ENCODE measurements at places on chromosomes 3 and 15. TPM values are rescaled to one million over a fixed set of nuclear protein-coding genes. Genes with fewer than 3 reads are reported as not detected.

- H3K4me1 ChIP-seq: peaks cover 7% of the 10 kb centered on the region
- no peaks in the 10 kb centered on the region for H3K27me3 ChIP-seq
- no peak overlapping the region for H3K4me3 ChIP-seq
- no peak for DNase-seq
Observed at GRCh38 chr3:71168121-71168721, 415.3 kb downstream of the FOXP1 start.

- no peak for DNase-seq
- peak overlapping the region; percentile 88 for H3K4me3 ChIP-seq
- peaks cover 10% of the 10 kb centered on the region for H3K36me3 ChIP-seq
- H3K27ac ChIP-seq: peak overlapping the region; percentile 73
- no peaks in the 10 kb centered on the region for H3K27me3 ChIP-seq
Observed at GRCh38 chr15:43748376-43748775, 2.1 kb downstream of the PDIA3 start.

GRCh38 chr15:36758800-36759199 is 179.4 kb downstream of the CDIN1 start:
- H3K4me1 ChIP-seq: peaks cover 2% of the 10 kb centered on the region
- no peak overlapping the region for H3K27ac ChIP-seq
- peaks cover 11% of the 10 kb centered on the region for H3K36me3 ChIP-seq
- no peaks in the 10 kb centered on the region for H3K27me3 ChIP-seq
- DNase-seq: no peak

- DNase-seq: no peak
- H3K4me3 ChIP-seq: no peak overlapping the region
- peaks cover 33% of the 10 kb centered on the region for H3K4me1 ChIP-seq
- H3K27me3 ChIP-seq: peaks cover 1% of the 10 kb centered on the region
- peak overlapping the region; percentile 6 for H3K27ac ChIP-seq
Observed at GRCh38 chr15:31400222-31400927, 73.7 kb downstream of the KLF13 start.

Gene LEKR1
- total RNA-seq: 1.3 TPM

DNA sequence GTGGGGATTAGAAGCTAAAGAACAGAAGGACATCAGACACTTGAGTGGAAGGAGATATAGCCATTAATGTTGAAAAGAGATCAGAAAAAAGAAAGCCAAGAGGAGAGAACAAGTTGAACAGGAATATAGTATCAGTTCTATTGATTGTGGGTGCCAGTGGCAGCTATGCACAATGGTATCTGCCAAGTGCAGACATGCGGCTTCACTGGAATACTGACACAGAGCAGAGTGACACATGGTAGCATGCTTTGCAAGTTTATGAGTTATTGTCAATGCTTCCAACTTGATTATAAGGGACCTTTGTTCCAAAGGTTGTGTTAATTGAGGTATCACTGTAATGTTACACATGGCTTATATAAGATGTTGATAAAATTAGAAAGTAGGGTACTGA is 42.0 kb upstream of the TP63 start:
- no peaks in the 10 kb centered on the region for H3K4me1 ChIP-seq
- DNase-seq: no peak
- peaks cover 4% of the 10 kb centered on the region for H3K36me3 ChIP-seq
- no peak overlapping the region for H3K27ac ChIP-seq
- H3K27me3 ChIP-seq: no peaks in the 10 kb centered on the region
- H3K4me3 ChIP-seq: no peak overlapping the region

DNA sequence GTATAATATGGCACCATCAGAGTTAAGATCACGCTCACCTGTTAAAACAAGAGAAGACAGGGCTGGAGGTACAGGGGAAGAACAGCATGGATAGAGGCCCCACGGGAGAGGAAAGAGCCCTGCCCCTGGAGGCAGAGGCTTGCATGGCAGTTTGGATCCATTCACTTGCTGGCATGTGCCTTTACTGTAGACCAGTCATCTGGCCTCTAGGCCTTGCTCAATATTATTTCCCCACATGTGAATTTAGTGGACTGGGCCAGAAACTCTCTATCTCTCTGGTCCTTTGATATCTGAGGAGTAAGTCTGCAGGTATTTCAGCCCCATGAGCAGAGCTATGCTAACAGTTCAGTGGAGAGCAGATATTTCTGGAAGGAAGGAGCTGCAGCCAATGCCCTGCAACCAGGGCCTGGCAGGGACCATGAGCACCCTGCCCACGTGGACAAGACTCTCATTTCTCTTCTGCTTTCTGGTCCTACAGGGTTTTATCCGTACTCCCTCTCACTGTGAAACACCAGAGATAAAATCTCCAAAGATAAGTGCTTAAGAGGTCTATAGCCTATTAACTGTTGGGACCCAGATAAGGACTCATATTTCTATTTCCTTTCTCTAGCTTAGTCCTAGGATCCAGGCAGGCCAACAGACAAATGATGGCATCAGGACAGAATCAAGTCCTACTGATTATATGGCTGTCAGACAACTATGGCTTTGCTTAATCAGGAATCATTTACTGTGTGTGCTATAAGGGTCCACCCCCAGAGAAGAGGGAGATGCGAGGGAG is 65.0 kb downstream of the CLDN11 start:
- H3K36me3 ChIP-seq: no peaks in the 10 kb centered on the region
- H3K4me3 ChIP-seq: no peak overlapping the region
- DNase-seq: no peak
- no peaks in the 10 kb centered on the region for H3K4me1 ChIP-seq
- H3K27me3 ChIP-seq: peaks cover 11% of the 10 kb centered on the region
- no peak overlapping the region for H3K27ac ChIP-seq

DNA sequence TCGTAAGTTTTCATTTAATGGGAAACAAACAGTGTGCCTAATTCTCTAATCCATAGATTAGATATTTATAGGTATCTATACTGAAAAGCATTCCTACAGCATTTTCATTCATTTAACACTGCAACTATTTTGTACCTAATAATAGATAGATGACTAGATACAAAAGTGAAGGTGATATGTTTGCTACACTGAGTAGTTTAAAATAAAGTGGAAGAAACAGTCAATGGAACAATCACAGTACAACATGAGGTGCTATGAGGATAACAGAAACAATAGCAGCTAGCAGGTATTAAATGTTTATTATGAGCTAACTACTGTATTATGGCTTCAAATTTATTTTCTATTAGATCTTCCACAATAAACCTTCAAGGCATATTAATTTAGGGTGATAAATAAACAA is 31.1 kb upstream of the ANXA2 start:
- H3K36me3 ChIP-seq: peaks cover 17% of the 10 kb centered on the region
- peaks cover 3% of the 10 kb centered on the region for H3K4me1 ChIP-seq
- H3K4me3 ChIP-seq: no peak overlapping the region
- no peaks in the 10 kb centered on the region for H3K27me3 ChIP-seq
- no peak for DNase-seq

DNA sequence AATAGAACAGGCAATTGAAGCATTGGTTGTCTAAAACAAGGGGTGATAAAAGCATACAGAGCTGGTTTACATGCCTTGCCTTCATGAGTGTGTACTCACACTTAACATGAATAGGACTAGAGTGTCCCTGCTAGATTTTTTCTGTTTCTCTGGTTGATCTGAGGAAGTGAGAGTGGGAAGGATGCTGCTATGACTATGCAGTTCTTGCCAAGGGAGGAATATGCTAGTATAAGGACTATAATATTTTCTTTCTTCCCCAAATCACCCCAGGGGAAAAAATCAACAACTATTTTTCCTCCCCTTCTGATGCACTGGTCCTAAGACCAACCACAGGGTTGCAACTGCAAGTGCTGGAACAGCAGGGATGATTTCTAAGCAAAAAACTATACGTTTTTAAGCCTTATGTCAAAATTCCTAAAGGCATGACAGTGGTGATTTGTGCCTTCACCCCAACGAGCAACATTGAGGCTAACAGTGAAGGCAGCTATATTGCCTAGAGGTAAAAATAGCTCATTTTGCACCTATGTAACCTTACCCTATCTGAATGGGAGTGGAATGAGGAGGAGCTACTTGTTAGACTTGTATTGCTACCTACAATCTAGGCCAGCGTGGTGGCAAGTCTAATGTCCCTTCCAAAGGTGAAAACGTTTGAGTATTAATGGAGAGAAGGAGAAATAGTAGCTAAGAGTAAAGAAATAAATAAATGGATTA is 33.5 kb upstream of the USP8 start:
- H3K4me3 ChIP-seq: no peak overlapping the region
- H3K4me1 ChIP-seq: peaks cover 5% of the 10 kb centered on the region
- no peak overlapping the region for H3K27ac ChIP-seq
- no peaks in the 10 kb centered on the region for H3K36me3 ChIP-seq

GRCh38 chr3:181250714-181251113 is 261.2 kb upstream of the DNAJC19 start:
- H3K4me1 ChIP-seq: no peaks in the 10 kb centered on the region
- H3K27ac ChIP-seq: no peak overlapping the region
- DNase-seq: no peak
- H3K27me3 ChIP-seq: peaks cover 7% of the 10 kb centered on the region
- no peak overlapping the region for H3K4me3 ChIP-seq

Gene C3orf20
- 0.17 TPM for total RNA-seq

GRCh38 chr15:77768107-77768506 is 135.4 kb upstream of the LINGO1 start:
- no peak overlapping the region for H3K4me3 ChIP-seq
- peaks cover 24% of the 10 kb centered on the region for H3K27me3 ChIP-seq
- H3K36me3 ChIP-seq: no peaks in the 10 kb centered on the region
- no peaks in the 10 kb centered on the region for H3K4me1 ChIP-seq
- no peak overlapping the region for H3K27ac ChIP-seq

Gene RASGRF1
- total RNA-seq: not detected

Data from activated naive CD8-positive, alpha-beta T cell treated with anti-CD3 and anti-CD28 coated beads, Interleukin-2, amount 10 ng/mL, durations not matched to agents 7 days and 5 days (primary cell).